ENCODE measurements at places on chromosomes 3 and 15. TPM values are rescaled to one million over a fixed set of nuclear protein-coding genes. Genes with fewer than 3 reads are reported as not detected.

GRCh38 chr3:51557993-51558392, 19.5 kb downstream of the RAD54L2 start:
- DNase-seq: no peak

DNA sequence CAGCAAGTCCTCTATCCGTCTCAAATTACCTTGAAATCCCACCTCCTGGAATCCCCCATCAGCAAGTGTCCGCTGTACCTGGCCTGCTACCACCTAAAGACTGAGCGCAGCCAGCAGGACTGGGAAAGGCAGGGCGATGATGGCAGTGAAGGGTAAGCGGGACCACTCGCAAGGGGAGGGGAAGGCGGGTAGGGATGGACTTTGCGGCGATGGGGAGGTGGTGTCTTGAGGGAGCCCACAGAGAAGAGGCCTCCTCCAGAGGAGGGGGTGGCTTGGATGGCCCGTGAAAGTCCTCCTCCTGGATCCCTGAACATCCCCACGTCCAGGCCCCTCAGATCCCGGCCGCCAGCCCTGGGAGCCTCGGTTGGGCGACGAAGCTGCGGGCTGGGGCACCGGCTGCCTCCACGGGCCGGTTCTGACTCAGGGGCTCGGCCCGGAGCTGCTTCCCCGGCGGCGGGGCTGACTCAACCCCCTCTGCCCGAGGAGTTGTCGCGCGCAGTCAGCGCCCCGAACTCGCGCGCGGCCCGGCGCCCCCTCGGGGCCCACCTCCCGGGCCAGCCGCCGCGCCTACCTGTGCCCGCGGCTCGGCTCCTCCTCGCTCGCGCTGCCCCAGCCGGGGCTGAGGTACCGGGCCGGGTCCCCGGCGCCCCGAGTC, 512 bp downstream of the LARP6 start:
- peak; percentile 79 for DNase-seq

- no peak for DNase-seq
Observed at GRCh38 chr3:155233213-155233612, 60.3 kb downstream of the STRIT1 start.

DNA sequence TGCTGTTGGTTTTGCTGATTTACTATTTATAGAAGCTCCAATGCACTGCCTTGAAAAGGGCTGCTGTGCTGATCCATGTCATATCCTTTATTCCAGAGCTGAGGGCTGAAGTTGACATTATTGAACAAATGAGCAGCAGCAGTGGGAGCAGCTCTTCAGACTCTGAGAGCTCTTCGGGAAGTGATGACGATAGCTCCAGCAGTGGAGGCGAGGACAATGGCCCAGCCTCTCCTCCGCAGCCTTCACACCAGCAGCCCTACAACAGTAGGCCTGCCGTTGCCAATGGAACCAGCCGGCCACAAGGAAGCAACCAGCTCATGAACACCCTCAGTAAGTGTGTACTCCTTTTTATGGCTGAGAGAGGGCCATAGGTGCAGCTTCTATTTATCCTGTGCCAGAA, 8.8 kb downstream of the EAF1 start:
- DNase-seq: no peak

DNA sequence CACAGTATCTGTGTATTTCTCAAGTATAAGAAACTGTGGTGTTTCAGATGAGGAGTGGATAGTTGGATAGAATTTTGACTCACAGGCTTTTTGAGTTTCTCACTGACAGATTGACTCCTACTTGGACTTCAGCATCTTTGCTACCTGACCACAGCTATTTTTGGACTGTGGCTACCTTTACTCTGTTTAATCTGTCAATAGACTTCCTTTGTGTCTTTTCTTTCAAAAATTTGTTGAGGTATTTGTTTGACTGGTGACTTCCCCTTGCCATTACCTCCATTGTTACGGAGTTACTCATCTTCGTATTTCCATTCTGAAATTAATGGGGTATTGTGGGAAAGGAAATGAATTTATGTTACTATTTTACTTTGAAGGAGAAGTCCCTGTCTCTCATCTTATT, 123.8 kb downstream of the AGBL1 start:
- DNase-seq: no peak

- no peak for DNase-seq
Observed at GRCh38 chr3:23629181-23629894, 176.4 kb upstream of the UBE2E1 start.

DNA sequence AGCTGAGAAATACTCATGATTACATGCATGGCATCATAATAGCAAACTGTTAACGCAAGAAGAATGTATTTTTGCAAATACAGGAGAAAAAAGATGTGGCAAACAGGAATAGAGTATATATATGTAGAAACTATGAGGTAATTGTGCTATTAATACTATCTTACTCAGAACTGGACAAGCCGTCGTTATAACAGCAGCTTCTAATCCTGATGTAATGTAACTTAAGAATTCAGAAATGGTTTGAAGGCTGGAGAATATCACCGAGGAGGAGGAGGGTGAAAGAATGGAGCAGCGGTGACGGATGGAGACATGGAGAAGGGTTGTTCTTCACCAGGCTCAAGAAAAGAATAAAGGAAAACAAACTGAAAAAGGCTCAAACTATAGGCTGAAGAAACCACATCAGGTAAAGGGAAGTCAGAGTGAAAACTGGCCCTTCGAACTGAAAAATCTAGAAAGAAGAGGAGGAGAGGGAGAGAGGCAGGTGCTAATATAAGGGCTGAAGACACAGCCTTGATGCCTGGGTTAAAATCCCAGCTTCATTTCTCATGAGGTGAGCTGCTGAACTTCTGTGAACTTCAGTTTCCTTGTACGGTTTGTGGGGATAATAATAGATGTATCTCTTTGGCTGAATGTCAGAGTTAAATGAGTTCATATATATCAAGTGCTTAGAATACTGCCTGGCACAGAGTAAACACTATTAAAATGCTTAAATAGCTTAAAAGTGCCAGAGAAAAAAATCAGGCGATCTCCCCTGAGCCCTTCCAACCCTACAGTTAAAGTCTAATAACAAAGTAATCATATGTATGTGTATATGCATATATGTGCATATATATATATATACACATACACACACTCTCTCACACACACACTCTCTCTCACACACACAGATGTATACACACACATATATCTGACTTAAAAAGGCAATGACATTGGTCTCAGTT, 43.9 kb downstream of the GOLIM4 start:
- no peak for DNase-seq

DNA sequence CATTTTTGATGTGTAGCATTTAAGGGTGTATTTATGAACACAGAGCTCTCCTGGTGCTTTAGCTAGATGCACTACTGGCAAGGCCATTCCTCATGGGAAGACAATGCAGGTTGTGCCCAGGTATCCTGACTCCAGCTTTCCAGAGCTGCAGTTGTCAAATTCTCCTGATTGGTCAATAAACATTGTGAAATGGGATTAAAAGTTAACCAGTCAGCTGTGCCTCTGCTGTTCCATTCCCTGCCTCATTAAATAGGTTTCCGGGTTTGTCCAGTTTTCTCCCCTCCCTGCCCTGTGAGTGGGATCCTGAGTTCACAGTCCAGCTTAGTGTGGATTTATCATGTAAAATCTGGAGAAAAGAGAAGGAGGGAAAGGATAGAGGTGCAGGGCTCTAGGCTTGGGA, 207.3 kb downstream of the SQOR start:
- no peak for DNase-seq

DNA sequence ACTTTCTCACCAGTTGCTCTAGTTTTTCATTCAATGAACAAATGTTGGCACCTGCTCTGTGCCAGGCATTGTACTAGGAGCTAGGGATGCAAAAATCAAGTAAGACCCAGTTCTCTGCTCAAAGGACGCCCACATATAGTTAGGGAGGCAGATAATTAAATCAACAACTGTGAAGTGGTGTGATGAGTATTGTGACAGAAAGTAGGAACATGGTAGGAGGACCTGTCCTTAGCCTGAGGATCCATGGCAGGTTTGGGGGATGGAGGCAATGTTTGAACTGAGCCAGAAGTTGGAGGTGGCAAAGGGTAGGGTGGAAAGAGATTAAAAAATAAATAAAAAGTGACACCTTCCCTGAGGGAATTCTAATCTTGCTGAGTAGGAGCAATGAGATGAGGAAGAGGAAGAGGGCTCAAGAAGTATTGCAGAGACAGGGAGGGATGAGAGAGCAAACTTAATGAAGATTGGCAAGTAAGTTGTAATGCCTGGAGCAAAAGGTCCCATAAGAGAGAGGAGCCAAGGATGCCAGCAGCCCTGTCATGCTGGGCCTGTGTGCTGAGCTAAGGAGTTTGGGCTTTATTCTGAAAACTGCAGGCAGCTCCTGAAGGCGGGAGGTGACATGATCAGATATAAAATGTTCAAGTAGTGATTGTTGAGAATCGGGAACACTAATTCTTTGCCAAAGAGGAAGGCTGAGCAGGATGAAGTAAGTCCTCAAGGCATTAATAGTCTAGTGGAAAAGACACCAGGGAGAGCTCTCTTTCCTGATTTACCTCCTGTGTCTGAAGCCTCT, 184.3 kb upstream of the PPP2R3A start:
- no peak for DNase-seq

DIPK2A gene
- total RNA-seq: 22.0 TPM

MLF1 gene
- total RNA-seq: 20.4 TPM

GOLGA8H gene
- 0.70 TPM for total RNA-seq

MESP2 gene
- total RNA-seq: not detected

All from H9 (cell line).